ENCODE measurements at places on chromosomes 3 and 15. TPM values are rescaled to one million over a fixed set of nuclear protein-coding genes. Genes with fewer than 3 reads are reported as not detected.

TRIM42 gene
- total RNA-seq: not detected

SAMMSON gene
- not detected for total RNA-seq

TRPM1 gene
- not detected for total RNA-seq

ALDH1A3 gene
- total RNA-seq: not detected

IP6K2 gene
- total RNA-seq: 91.5 TPM

LRRK1 gene
- total RNA-seq: 0.78 TPM

TMOD2 gene
- total RNA-seq: 21.0 TPM

C3orf49 gene
- not detected for total RNA-seq

CFAP20DC gene
- 0.27 TPM for total RNA-seq

DNA sequence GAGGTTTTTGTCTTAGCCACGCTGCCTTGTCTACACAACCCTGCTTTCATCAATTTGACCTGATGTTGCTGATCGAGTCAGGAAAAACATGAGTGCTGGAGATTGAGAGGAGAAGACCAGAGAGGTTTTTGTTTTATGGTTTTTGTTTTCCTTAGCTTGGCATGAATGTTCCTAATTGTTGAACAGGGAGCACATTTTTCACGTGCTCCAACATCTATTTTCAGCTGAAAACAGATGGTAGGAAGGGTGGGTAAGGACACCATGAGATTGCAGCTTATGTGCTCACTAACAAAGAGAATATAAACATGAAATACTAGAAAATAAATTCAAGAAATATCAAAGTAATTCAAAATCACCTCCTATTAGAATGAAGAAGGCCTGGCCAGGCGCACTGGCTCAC, 79.9 kb upstream of the LMCD1 start:
- no peak overlapping the region for H3K4me3 ChIP-seq
- H3K27me3 ChIP-seq: no peaks in the 10 kb centered on the region
- H3K4me1 ChIP-seq: peaks cover 3% of the 10 kb centered on the region
- no peak overlapping the region for H3K27ac ChIP-seq
- no peaks in the 10 kb centered on the region for H3K36me3 ChIP-seq

GRCh38 chr3:190706582-190706981, 155.9 kb downstream of the GMNC start:
- H3K4me1 ChIP-seq: no peaks in the 10 kb centered on the region
- H3K36me3 ChIP-seq: no peaks in the 10 kb centered on the region
- H3K4me3 ChIP-seq: no peak overlapping the region
- H3K27ac ChIP-seq: no peak overlapping the region

- no peak for DNase-seq
- H3K4me3 ChIP-seq: no peak overlapping the region
- no peaks in the 10 kb centered on the region for H3K4me1 ChIP-seq
Measured at GRCh38 chr3:193095366-193095765, 145.7 kb upstream of the PLAAT1 start.

DNA sequence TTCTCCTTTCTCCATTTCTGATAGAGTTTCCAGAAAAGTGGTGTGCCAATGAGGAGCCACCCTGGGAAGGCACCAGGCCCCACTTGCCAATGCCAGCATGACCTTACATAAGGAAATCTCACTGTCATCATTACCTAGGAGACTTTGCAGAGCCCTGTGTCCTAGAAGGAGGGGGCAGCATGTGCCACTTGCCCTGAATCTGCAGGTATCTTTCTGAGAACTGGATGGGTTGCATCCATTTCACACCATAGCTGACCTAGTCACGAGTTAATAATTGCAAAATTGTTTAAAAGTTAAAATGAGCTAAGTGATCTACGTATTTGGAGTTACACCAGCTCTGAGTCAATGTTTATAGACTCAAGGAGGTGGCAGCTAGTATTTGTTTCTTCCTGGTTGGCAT, 14.3 kb downstream of the CA12 start:
- no peaks in the 10 kb centered on the region for H3K36me3 ChIP-seq
- H3K4me1 ChIP-seq: no peaks in the 10 kb centered on the region
- H3K4me3 ChIP-seq: no peak overlapping the region
- no peak for DNase-seq

GRCh38 chr3:127426444-127427153, 138.8 kb upstream of the PRR20G start:
- no peaks in the 10 kb centered on the region for H3K36me3 ChIP-seq
- H3K4me3 ChIP-seq: no peak overlapping the region
- H3K27ac ChIP-seq: no peak overlapping the region
- DNase-seq: no peak

- H3K36me3 ChIP-seq: peaks cover 15% of the 10 kb centered on the region
- no peak overlapping the region for H3K4me3 ChIP-seq
- DNase-seq: no peak
- H3K27ac ChIP-seq: no peak overlapping the region
- peaks cover 56% of the 10 kb centered on the region for H3K4me1 ChIP-seq
Measured at GRCh38 chr15:52172869-52173268, 18.3 kb downstream of the GNB5 start.

- no peaks in the 10 kb centered on the region for H3K4me1 ChIP-seq
- H3K27me3 ChIP-seq: no peaks in the 10 kb centered on the region
- no peak for DNase-seq
- no peak overlapping the region for H3K4me3 ChIP-seq
Measured at GRCh38 chr3:3825035-3825434, 25.8 kb downstream of the LRRN1 start.

GRCh38 chr3:39251576-39251975, 28.3 kb downstream of the CX3CR1 start:
- DNase-seq: no peak
- H3K27me3 ChIP-seq: peaks cover 2% of the 10 kb centered on the region
- peaks cover 1% of the 10 kb centered on the region for H3K4me1 ChIP-seq
- no peak overlapping the region for H3K27ac ChIP-seq

DNA sequence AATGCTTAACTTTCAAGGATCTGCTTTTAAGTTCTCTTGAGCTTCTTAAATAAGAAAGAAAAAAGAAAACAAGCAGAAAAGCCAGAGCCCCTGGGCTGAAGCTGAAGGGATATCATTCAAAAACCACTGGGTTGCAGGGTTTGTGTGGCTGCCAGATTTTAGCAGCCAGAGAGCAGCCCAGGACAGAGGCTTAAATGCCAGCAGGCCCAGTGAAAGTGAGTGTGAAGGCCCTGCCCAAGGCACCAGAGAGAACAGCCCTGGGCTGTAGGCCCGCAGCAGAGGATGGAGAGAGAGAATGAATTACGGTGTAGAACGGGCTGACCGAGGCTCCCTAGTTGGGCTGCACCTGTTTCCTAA, 106.3 kb upstream of the BOC start:
- no peaks in the 10 kb centered on the region for H3K4me1 ChIP-seq
- no peak overlapping the region for H3K27ac ChIP-seq
- no peak for DNase-seq
- no peak overlapping the region for H3K4me3 ChIP-seq
- no peaks in the 10 kb centered on the region for H3K36me3 ChIP-seq
- no peaks in the 10 kb centered on the region for H3K27me3 ChIP-seq

GRCh38 chr3:99751649-99752048, 66.0 kb upstream of the CMSS1 start:
- H3K27me3 ChIP-seq: peaks cover 10% of the 10 kb centered on the region
- no peak overlapping the region for H3K4me3 ChIP-seq
- no peaks in the 10 kb centered on the region for H3K4me1 ChIP-seq
- no peak overlapping the region for H3K27ac ChIP-seq

DNA sequence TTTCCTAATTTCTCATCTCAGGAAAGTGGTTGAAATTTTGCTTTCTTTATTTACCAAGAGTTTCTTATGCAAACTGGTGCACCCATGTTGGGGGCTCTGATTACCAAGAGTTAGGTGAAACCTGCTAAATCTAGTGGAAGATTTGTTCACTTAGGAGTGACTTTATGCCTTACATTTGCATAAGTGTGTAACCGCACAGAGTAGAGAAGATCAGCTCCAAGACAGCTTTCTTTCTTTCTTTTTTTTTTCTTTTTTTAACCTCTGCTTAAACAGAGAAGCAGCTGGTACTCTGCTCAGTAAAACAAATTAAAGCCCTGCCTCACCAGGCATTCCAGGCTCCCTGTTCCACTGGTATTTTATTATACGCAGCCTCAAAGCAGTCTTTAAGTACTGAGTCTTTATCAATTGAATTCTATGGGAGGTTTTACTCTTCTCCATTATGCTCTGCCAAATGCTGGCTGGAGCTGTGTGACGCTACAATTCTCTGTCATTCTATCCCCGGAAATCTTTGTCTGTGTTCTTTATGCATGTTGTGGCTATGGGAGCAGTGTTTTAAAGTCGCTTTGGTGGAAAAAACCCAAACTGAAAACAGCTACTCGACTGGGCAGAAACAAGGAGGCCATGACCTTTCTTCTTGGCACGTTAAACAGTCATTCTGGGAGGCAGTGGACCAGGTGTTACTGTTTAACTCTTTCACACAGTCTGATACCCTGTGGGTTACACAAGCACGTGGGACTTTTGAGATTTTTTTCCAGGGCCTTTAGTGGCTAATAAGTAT, 55.2 kb upstream of the GBE1 start:
- peaks cover 5% of the 10 kb centered on the region for H3K4me1 ChIP-seq
- H3K4me3 ChIP-seq: no peak overlapping the region
- no peaks in the 10 kb centered on the region for H3K27me3 ChIP-seq
- DNase-seq: no peak
- H3K36me3 ChIP-seq: no peaks in the 10 kb centered on the region

DNA sequence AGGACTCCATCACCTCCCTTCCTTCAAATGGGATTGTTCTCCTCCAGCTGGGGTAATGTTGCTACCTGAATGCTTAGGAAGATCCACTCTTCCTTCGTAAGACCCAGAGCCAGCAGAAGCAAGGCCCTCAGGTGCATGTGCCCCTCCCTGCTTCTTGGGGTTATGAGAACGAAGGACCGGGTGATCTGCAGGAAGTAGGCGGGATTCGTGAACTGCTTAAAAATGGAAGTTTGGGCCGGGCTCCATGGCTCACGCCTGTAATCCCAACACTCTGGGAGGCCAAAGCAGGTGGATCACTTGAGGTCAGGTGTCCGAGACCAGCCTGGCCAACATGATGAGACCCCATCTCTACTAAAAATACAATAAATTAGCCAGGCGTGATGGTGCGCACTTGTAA, 8.0 kb downstream of the TLR9 start:
- H3K27ac ChIP-seq: peak overlapping the region; percentile 81
- H3K4me1 ChIP-seq: peaks cover 32% of the 10 kb centered on the region
- H3K36me3 ChIP-seq: peaks cover 4% of the 10 kb centered on the region
- H3K27me3 ChIP-seq: no peaks in the 10 kb centered on the region

DNA sequence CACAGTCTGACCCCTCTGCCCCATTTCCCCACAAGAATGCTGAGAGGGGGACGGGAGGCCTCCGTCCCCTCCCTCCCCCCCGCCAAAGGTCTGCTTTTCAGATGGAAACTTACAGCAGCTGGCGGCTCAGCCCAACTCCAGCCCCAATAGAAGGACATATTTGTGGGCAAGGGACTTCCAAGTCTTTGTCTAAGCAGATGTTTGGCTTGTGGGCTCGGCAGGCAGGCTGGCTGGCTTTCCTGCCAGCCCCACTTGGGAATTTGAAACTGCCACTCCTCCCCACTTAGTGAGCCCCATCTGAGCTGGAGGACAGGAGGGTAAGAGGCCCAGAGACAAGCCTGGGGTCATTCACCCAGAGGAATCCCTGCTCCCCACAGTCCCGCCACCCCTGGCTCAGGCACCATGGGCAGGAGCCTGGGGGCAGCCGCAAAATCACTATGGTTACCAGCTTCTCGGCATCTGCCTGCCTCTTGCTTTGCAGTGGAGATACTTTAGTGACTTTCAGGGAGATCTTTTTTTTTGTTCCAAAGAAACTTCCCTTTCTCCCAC, 53.6 kb downstream of the LMCD1 start:
- no peak overlapping the region for H3K4me3 ChIP-seq
- peaks cover 1% of the 10 kb centered on the region for H3K27me3 ChIP-seq
- H3K36me3 ChIP-seq: no peaks in the 10 kb centered on the region
- no peak overlapping the region for H3K27ac ChIP-seq
- H3K4me1 ChIP-seq: no peaks in the 10 kb centered on the region

DNA sequence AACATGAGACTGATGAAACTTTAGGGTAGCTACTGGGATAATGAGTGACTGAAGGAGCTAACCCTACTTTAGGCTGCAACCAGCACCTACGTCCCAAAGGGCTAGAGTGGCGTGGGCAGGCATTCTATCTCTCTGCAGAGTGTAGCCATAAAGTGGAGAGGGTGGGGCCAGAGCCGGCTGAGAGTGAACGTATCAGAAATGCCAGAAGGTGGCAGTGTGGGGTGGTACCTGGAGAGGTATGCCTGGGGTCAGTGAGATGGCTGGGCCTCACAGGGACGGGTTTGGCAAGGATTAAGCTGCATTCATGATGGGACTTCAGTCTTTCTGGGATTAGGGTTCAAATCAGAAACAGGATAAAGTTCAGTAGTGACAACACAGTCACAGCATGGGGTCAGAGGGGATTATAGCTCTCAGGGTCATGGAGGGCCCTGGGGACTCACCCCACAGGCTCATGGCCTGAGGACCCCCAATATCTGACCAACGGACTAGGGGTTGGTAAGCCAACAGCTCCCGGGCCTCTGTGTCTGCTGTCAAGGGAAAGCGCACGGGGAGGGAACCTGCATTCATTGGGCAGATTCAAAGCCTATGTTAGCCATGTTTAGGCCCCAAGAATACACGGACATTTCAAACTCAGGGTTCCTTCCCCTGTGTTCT, 86.5 kb upstream of the FOXB1 start:
- peaks cover 10% of the 10 kb centered on the region for H3K27me3 ChIP-seq
- peaks cover 4% of the 10 kb centered on the region for H3K4me1 ChIP-seq
- no peaks in the 10 kb centered on the region for H3K36me3 ChIP-seq
- DNase-seq: peak; percentile 65

Data from naive thymus-derived CD8-positive, alpha-beta T cell (primary cell).